Activated CD4-positive, alpha-beta T cell treated with anti-CD3 and anti-CD28 coated beads, Interleukin-2, amount 50 U/mL, for 4 hours (primary cell): ENCODE measurements at places on chromosomes 6 and 20.

DNA sequence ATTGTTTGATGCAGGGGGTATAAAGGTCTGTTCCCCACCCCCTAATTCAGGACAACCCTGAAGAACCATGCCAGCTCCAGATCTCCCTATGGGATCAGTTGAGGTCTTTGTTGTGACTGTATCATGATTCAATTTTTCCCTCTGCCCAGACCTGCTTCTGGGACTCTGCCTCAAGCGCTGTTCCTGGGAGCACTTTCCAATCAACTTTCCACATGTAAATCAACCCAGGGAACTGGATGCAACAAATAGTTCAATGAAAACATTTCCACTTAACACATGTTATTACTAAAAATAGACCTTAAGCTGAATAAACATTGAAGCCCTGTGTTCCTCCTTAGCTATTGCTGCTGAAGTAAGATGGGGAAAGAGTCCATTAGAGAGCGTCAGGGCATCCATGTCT, 139.5 kb downstream of the C6orf58 start:
- no peak for DNase-seq

DNA sequence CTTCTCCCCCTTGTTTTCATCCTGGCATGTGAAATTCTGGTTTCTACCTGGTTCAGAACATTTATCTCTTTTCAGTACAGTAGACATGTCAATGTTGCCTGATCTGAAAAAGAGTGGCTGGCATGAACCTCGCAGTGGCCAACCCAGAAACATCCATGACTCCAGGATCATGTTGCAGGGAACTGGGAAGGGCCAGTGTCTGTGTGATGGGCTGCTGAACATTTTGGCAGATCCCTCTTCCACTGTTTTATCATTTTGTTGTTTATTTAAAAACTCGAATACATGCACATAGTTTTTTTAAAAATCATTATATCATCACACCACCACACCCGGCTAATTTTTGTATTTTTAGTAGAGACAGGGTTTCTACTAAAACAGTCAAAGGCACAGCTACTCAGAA, 19.0 kb downstream of the WFDC3 start:
- DNase-seq = no peak

GRCh38 chr6:35736253-35736894, 458 bp upstream of the ARMC12 start:
- peak; percentile 89 for DNase-seq

DNA sequence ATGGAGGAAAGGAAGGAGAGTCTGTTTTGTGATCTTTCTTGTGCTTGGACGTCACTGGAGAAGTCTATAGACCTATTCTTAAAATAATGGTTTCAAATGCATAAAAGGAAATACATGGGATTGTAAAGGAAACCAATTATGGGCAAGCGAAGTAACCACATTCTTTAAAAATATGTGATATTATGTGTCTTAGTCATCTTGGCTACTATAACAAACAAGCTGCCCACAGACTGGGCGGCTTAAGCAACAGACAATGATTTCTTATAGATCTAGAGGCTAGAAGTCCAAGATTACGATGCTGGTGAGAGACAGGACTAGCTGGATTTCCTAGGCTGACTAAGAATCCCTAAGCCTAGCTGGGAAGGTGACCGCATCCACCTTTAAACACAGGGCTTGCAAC, 49.4 kb upstream of the CD83 start:
- DNase-seq = no peak

GRCh38 chr6:135310291-135310690, 129.2 kb downstream of the MYB start:
- no peak for DNase-seq
